CD4-positive, alpha-beta T cell treated with Interleukin-2 at 100 ng/mL for 4 hours (primary cell): ENCODE measurements at places on chromosomes 6 and 20.
A peak's percentile ranks its signal among the peaks of the same experiment; 100 is the strongest.

DNA sequence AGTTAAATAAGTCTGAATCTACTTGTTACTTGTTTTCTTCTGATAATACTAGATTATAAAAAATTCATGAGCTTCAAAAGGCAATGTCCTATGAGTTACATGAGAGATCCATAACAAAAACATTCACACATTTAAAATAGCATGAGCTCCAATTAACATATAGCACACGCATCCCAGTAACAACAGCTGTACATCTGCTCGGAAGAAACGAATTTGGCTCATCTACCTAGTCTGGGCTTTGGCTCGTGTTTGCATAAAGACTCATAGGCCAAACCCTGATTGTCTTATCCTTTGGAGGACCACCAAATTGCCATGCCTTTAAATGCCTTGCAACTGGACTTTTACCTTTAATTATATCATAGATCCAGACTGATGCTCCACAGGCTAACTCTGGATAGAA, 259.7 kb upstream of the CHD6 start:
- DNase-seq, result no peak

DNA sequence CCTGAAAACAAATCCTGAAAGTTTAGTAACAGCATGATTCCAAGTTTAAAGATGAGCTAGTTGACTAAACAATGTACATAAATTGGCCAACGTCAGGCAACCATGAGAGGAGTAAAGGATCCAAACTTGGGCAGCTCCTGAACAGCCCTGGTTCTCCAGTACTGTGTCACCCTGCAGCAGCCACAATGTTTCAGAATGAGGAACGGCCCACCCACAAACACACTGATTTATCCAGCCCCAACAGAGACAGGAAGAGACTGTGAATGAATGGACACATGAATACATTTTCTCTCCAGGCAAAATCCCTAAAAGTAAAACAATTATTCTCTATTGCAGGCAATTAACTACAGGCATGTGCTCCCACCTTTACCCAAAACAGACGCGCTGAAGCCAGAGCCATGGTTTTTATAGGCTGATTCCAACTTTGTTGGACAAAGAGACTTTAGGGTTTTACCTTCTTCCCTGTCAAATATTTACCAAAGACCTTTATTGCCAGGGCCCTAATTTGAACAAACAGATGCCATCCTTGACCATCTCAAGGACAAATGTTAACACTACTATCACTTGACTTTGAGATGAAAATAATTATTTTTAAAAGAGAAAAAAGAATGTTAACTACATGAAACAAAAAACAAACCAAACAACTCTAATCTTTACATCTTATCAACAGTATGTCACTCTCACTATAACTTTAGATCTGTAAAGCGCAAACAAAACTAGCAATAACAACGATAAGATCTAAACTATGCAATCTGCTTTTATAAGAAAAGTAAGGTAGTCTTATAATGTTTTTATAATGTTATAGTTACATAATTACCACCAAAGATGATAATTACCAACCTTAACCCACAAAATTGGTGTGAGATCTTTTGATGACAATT, 22.9 kb downstream of the CNKSR3 start:
- no peak for DNase-seq

GRCh38 chr6:16286151-16286522, 47.8 kb downstream of the GMPR start:
- no peak for DNase-seq

- no peak for DNase-seq
Observed at GRCh38 chr6:37979392-37980221, 160.1 kb downstream of the ZFAND3 start.

DNA sequence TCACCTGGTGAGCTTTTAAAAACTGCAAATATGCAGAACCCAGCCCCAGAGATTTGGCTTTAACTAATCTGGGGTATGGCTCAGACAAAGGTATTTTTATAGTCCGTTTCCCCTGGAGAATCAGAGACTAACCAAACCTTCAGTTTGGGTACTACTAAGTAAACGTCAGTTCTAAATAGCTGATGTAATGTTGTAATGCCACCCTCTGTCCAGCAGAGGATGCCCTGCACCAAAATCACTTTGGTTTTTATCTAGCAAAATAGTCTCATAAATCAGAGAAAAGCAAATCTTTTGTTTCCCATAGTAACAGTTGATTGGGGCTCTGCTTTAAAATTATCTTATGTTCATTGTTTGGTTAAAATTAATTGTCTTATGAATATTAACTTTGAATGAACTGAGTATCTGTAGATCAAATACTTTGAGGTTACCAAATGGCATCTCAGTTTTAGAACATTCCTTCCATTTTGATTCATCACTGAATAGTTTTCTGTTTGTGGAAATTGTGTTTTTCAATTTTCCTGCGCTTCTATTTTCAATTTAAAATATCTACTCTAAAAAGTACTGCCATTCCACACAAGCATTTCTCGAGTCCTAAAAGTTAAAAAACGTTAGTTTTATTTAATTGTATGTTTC, 278.3 kb upstream of the PLCB4 start:
- peak; percentile 7 for DNase-seq

- DNase-seq, result no peak
Observed at GRCh38 chr6:2551705-2552104, 199.0 kb downstream of the MYLK4 start.

- DNase-seq, result no peak
Observed at GRCh38 chr6:45983062-45983461, 32.6 kb downstream of the CLIC5 start.
